ENCODE measurements at places on chromosomes 2 and 18.
A peak's percentile ranks its signal among the peaks of the same experiment; 100 is the strongest.

DNA sequence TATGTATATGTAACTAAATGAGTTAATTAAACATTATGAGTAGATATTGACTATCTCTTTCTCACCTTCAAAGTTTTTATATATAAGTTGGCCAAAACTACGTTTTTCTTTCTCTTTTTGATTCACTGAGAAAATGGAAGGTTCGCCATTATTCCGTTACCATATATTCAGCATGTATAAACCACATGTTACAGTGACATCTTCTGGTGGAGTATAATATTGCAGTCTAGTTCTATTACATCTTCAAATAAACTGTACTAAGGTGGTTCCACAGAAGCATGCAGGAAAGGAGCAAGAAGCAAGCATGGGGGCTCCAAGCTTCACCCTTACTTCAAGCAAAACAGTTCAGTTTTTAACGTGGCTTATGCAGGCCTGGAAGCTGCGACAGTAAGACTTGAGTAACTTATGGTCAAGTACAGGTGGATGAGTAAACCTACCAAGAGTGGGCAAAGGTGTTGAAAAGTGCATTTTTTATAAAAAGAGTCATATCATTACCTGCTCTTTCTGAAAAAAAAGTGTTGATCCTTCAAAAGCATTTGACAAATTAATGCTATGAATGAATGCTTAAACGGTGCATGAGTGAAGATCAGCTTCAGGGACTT, 129.8 kb upstream of the RAB6C start:
- DNase-seq, result peak; percentile 86

DNA sequence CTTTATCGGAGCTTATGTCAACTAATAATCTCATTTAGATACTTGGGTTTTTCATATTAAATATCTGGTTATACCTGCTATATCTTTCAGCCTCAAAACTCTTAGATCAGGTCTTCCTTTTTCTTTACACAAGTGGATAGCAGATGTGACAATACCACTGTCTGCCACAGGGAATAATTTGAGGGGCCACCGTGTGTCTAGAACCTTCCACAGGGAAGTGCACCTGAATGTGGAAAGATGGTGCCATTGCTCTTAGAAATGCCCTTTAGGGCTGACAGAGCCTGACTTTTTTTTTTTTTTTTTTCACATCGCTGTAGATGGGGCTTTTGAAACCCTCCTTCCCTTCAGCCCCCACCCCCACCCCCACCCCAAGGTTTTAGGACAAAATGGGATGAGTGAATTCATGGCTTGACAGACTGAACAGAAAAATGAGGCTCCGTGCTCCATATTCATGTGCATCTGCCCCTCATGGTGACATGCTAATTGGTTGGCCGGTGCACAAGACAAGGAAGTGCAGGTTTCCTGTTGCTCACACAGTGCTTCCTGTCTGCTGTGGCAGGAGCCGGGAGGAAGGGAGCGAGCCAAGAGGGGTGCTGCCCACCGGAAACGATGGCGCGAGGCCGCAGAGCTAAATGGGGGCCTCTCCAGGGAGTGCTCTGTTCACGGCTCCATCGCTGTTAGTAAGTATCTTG, 246.0 kb downstream of the LDLRAD4 start:
- peak; percentile 97 for DNase-seq

DNA sequence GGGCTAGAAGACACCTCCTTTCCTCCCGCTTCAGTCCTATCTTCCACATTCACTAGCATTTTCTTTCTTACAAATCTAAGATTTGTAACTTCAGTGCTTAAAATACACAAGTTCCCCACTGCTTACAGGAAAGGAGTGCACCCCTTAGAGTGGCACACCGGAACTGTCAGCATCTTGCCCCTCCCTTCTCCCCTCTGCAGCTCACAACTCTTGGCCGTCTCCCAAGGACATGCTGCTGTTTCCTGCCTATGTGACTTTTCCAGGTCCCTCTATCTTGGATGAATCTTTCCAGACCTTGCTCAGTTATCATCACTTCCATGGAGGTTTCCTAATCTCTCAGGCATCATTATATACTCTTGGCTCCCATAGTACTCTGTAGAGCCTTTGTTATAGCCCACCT, 334.8 kb downstream of the CELF4 start:
- DNase-seq, result no peak

DNA sequence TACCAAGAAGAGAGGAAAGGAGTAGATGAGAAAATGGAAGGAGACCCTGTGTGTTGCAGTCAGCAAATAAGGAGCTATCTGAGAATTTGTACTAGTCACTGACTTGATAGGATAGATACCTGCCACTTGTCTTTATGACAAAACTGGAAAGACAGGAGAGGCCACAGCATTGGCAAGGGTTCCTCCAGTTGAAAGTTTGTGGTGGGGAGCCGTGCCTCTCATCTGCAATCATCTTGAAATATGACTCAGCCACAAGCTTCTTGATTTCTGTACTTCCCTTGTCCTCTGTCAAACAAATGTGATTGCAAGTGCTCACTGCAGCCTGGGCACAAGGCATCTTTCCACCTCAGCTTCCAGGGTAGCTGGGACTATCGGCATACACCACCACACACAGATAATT, 99.1 kb downstream of the GREB1L start:
- peak; percentile 16 for DNase-seq

- no peak for DNase-seq
Observed at GRCh38 chr2:172261292-172261691, 158.6 kb upstream of the DLX2 start.

DNA sequence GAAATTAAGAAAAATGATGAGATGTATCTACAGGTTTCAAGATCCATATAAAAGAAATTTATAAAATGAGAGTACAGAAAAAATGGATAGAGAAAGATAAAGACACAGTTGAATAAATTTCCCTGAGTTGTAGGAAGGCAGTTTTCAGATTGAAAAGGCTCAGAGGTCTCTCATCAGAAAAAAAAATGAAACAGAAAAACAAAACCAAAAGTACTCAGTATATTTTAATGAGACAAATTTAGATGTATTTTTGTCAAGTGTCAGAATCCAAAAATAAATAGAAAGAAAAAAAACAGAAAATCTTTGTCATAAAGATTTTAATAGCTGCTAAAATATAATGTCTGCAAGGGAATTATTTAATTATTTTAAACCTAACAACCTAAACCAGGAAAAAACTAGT, 520.5 kb downstream of the KCNJ3 start:
- no peak for DNase-seq

- DNase-seq, result no peak
Observed at GRCh38 chr2:226799976-226800940, 638 bp upstream of the IRS1 start.

DNA sequence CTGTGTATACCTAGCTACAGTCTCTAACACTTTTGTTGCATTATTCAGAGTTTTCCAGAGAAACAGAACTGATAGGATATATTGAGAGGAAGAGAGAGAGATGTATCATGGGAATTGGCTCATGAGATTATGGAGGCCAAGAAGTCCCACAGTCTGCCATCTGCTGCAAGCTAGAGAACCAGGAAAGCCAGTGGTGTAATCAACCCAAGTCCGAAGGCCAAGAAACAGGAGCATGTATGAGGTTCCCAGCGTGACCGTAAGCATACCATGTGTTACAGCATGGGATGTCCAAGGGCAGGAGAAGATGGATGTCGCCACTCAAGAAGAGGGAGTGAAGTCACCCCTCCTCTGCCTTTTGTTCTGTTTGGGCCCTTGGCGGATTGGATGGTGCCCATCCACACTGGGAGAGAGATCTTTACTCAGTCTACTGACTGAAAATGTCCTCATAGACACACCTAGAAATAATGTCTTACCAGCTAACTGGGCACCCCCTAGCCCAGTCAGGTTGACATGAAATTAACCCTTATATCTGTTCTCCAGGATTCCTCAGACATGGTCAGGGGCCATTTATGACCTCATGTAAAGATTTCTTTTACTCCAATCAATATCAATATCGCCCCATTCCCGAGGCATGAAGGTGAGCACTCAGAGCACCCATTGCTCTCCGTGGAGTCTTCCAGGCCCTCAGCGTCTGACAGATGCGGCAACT, 179.6 kb downstream of the CTIF start:
- no peak for DNase-seq

GRCh38 chr18:22822841-22823508, 110.2 kb upstream of the RBBP8 start:
- DNase-seq, result no peak

GRCh38 chr18:78738076-78738690, 241.4 kb upstream of the SALL3 start:
- DNase-seq, result no peak

- peak; percentile 15 for DNase-seq
Observed at GRCh38 chr2:137050949-137051348, 285.6 kb downstream of the THSD7B start.

DNA sequence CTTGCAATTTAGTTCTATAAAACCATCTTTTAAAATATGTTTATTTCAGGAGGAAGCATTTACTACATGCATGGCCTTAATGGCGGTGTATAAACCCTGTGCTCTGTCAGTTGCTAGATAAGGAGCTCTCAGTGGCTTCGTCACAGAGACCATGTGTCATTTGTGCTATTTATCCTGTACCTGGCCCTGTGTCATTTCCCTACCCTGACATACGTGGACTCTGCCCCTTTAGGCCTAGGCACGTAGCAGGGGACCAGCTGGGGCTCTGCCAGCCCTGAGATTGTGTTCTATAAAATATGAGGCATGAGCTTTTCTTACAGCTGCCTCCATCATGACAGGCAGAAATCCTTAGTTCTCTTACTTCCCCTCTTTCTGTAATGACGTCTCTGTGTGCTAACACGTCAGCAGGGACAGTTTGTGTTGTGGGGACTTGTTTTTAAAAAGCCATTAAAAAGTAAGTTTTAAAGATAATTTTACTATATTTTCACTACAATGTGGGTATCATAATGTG, 88.0 kb downstream of the ITGB1BP1 start:
- DNase-seq, result no peak

DNA sequence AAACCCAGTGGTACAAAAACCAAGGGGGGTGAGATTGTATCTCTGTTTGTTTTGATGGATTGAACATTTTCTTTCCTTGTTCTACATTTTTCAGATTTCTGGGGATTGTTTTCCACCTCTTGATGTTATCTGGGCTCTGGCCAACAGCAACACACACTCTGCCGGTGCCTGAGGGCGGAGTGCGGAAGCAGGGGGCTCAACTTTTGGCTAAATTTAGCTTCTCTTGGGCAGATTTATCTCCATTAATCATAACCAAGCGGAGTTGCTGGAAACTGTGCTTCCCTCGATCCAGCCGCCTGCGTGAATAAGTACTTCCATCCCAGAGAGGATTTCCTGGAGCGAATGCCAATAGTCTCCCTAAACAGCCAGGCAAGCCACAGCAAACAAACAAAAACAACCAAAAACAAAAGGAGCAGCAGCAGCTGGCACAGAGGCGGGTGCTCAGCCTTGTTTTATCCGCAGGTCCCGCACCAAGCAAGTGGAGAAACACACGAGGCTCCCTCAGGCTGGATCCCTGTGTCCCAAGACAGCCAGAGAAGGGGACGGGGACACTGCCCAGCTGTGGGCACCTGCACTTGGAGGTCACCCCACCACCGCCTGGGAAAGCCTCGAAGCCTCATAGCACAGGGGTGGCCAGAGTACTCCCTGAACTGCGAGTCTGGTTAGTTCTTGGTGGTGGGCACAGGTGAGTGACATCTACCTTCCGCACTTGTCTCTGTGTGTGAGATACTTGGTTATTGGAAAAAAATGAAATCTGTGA, 143.4 kb downstream of the NDUFA10 start:
- no peak for DNase-seq

GRCh38 chr18:47317824-47318508, 66.5 kb upstream of the SKOR2 start:
- no peak for DNase-seq

DNA sequence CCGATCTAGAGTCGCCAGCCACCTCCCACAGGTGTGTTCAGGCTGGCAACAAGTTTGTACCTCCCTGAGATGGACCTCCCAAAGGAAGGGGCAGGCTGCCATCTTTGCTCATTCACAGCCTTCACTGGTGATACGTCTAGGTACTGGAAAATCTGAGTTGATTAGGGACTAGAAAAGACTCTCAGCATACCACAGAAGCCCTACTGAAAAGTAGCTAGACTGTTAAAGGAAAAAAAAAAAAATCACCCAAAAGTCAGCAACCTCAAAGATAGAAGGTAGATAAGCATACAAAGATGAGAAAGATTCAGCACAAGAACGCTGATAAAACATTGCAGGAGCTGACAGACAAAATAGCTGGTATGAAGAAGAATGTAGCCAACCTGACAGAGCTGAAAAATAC, 128.6 kb upstream of the WDR75 start:
- no peak for DNase-seq

DNA sequence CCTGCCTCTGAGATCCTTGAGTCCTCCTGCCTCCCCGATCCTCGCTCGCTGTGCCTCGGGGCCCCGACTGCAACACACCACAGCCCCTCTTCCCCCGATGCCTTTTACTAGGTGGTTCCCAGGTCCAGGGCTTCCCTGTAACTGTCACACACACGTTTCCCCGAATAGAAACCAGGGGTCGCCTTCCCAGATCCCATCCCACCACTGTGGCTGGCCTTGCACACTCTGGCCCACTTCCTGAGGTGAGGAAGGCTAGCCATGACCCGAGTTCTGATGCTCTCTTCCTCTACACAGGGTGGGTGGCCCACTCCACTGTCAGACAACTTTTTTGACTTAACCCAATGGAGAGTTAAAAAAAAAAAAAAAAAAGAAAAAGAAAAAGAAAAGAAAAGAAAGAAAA, 139.6 kb upstream of the ASB18 start:
- no peak for DNase-seq

- no peak for DNase-seq
Observed at GRCh38 chr2:188291617-188292347, at the start of gene GULP1. GULP1 (plus strand) TSS chr2:188291874; CDS start chr2:188477703, 185,829 bp downstream.

DNA sequence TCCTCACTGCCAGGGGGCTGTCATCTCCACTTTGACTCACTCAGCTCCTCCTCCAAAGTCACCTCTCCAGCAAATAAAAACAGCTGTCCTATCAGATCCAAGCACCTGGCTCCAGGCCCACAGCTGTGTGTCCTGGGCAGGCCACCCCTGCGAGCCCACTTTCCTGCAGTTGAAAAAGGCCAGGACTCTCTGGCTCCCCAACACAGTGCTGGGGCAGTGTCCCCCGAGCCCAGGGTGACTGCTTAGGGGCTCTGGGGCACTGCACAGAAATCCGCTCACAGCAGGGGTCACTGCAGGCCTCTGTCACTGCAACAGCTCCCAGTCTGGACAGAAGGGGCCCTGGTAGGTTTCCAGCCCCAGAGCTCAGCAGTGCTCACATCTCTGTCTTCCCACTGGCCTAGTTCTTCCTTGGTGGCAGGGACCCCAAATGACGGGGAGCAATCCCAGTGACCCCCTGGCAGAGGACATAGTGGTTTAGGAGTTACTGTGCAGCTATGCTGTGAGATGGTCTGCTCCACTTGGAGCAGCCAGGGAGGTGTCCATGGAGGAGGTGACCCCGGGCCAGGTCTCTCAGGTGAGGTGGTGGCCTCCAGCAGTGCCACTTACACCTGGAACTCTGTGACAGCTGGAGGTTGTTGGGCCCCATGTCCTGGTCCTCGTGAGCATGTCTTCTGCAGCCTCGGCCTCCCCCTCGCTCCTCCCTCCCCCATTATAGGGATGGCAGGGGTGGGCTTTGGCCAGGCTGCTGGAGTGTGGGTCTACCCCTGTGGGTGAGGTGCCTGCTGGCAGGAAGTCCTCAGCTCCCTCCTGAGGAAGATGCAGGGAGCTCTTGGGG, 35.5 kb downstream of the HS6ST1 start:
- peak; percentile 6 for DNase-seq

- DNase-seq, result peak; percentile 32
Observed at GRCh38 chr2:105917688-105918087, 173.0 kb downstream of the NCK2 start.

Data from Kasumi-1 (cell line).